ENCODE measurements at places on chromosomes 6 and 20.

DNA sequence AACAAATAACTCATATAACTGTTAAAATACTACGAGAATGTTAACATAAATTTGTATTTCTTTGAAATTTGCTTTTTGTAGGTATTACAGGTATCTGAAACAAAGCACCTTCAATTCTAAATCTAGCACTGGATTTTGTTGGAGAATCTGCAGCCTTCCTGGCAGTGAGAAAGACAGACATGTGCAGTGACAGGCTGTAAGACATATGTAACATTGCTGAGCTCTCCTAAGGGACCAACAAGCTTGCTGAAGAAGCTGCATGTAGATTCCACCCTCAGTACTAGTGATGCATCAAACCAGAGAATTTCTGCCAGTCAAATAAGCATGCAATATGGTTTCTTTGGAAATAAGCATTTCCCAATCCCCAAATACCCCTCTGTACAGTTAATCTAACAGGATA is 20.5 kb upstream of the KIAA1586 start:
- DNase-seq: no peak

DNA sequence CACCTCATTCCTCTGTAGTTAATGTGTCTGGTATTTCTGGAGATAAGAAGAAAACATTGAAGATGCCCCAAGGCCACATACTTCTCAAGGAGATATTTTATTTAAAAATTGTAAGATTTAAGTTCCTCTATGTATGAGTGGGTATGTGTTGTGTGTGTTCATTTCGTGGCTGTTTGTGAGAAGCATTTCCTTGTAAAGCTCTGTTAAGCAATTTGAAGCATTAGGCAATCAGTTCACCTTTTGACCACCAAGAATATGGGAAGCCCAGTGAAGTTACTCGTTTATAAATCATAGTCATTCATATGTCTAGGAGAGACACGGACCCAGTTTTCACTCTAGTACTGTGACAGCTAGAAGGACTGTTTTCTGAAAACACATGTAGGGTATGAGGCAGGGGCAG is 717.6 kb upstream of the MAP3K7 start:
- no peak for DNase-seq

GRCh38 chr6:144675231-144675861 is 390.2 kb downstream of the UTRN start:
- DNase-seq: peak; percentile 47

DNA sequence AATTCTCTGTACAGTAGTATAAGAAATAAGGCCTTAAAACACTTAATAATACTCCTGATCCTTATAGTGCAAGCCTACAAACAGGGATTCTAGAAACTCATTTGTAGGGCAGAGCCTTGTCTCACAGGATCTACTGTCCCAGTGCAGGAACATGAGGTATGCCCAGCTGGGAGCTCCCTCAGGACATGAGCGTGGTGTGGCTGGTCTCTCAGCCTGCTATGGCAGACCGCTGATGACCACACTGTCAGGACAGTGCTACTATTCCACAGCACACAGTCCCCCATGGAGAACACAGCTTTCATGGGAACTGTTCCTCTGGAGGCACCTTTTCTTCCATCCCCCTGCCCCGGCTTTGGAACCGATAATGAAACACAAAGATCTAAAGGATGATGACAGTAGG is 53.0 kb downstream of the SERAC1 start:
- DNase-seq: no peak

DNA sequence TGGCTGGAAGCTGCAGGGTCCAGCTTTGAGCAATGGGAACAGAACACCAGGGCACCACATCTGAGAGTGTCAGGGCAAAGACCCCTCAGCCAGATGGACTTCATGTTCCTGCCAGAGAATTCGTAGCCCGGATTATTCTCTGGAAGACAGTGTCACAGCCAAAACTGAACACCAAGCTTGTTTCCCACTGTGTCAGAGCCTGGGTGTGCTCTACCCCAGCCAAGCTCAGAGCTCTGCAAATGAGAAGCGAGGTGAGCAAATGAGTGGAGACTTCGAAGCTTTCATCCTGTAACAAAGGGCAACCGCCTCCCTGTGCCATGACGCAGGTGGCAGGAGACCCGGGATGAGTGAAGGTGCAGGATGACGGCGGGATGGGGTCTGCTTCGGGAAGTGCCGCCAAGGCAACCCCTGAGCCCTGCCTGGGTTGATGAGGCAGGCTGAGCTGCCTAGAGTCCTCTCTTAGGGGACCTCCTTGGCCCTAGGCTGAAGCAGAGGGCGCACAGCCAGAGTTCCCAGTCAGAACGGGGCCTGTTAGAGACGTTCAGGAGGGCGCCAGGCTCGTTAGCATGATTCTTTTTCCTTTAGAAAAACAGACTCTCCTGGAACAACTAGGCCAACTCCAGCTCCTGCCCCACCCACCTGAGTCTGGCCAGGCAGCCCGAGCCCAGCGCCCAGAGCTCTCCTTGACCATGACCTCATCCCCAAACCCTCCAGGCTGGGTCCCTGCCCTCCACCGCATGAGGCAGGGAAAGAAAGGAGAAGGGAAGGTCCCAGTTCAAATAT is 187.7 kb downstream of the SOD2 start:
- DNase-seq: no peak

GRCh38 chr6:7041511-7042026 is 66.2 kb upstream of the RREB1 start:
- no peak for DNase-seq

GRCh38 chr6:52514514-52514913 is 62.3 kb downstream of the TRAM2 start:
- no peak for DNase-seq

- peak; percentile 10 for DNase-seq
Observed at GRCh38 chr6:22025468-22026163, 271.2 kb downstream of the PRL start.

GRCh38 chr20:48821261-48821920 is 6.4 kb downstream of the PREX1 start:
- DNase-seq: no peak

GRCh38 chr6:83879746-83880145 is 20.3 kb downstream of the CYB5R4 start:
- no peak for DNase-seq

DNA sequence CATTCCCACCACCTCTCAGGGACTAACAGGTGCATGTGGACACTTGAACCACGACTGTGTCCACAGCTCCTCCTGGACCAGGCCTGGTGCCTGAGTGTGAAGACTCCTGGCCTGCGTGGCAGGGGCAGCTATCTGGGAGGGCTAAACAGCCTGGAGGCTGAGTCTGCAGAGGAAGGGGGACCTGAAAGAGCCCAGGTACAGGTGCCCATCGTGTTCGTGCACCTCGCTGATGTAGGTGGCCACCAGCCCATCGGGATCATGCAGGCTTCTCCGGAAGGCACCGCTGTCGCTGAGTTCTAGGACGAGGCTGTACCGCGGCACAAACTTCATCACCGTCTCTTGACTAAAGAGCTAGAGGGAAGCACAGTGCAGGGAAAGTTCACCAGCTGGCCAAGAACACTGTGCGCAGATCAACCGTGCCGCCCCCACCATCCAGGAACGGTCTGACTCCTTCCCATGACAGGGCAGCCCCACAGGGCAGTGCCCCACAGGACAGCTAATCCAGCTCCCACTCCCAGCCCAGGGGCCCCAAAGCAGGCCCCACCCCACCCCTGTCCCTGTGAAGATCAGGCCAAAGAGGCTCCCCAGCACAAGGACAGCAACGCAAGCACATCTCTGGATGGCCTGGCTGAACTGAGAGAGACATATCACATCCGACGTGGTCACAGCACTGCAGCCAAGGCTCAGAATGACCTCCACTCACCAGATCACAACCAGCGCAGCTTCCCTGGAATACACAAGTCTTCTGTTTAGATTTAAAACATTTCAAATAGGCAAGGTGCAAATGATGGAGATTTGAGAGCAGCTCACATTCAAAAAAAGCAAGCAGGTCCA is 14.8 kb downstream of the CST7 start:
- no peak for DNase-seq

DNA sequence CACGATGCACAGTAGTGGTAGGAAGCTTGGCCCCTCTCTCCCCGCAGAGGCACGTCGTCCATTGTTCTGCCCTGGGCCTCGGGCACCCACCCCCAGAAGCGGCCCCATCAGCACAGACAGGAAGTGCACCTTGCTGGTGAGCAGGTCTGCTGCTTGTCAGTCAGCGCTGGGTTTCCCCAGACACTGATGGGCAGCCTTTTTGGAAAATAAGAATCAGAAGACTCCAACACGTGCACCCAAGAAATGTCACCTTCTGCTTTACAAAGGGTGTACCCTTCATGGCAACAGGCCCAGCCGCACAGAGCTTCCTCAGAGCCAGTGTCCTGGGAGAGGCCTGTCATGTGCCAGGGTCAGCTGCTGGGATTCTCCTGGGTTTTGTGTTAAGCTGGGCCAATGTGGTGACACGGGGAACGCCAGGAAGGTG is 34.7 kb upstream of the IRF4 start:
- no peak for DNase-seq
